Stimulated activated CD4-positive, alpha-beta T cell treated with anti-CD3 and anti-CD28 coated beads, Interleukin-1b, Interleukin-23, amount 100 ng/mL, for 4 hours (primary cell): ENCODE measurements at places on chromosomes 7 and 10.

DNA sequence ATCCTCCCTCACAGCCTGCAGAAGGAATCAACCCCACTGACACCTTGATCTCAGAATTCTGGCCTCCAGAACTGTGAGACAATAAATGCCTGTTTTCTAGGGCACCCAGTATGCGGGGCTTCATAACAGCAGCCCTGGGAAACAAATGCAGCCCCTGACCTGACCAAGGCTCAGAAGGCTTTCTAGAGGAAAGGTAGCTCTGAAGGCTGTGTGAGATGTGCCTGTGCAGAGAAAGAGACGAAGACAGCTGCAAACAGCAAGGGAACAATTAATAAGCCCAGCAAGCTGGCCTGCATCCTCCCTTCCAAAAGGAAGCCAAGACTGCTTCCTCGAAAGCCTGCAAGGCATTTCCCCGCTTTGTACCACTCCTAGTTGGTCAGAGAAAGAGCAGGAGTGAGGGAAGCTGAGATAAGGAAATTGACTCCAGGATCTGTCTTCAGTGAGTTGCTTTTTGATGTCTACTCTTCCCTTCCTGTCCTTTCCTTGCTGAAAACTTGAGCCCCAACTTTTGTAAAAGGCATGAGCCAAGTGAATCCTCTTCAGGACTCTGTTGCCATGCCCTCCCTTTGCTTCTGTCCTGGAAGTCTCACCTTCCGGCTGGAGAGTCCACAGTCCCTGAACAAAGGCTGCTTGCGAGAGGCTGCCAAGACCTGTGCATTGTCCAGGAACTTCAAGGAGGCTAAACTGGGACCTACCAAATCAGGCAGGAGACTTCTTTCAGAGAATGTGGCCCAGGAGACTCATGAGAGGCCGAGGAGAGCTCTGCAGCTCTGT, 71.2 kb upstream of the ARID5B start:
- DNase-seq: no peak

GRCh38 chr10:113666682-113667252, 2.9 kb upstream of the NRAP start:
- DNase-seq: no peak

GRCh38 chr10:62284221-62284620, 15.6 kb upstream of the RTKN2 start:
- DNase-seq: no peak

- DNase-seq: no peak
Observed at GRCh38 chr10:75948583-75948982, 517.2 kb downstream of the LRMDA start.

DNA sequence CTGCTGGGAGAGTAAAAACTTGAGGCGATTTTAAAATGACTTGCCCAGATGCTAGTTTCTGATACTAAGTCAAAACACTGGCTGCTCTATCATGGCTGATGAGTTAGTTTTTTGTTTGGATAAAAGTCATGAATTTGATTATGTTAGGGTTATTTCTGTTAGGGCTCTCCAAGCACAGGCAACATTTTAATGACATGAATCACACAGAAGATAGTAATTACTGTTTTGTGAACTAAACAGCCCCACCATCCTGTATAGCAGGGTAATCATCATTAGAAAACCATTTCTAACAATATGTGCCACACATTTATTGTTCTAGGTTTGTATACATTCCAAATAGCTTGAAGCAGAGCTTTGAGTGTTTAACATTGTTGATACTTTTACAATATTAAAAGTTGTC, 750.3 kb downstream of the ANKRD7 start:
- no peak for DNase-seq

DNA sequence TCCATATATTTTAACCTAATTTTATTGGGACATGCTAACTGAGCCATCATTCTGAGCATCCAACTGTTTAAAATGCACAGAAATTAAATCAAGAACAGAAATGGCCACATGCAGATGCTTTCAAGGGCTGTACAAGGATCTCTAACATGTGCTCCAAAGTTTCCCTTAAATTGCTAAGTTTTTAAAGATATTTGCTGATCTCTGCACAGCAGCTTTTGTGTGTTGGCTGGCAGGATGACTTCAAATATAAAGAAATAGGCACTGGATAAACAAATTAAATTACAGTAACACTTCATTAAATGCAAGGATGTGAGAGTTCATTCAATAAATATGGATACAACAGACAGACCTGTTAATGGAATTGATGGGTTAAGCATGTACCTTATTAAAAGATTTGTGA, 148.0 kb upstream of the MEOX2 start:
- DNase-seq: no peak

- DNase-seq: no peak
Observed at GRCh38 chr7:30226614-30227268, 57.7 kb upstream of the ZNRF2 start.

DNA sequence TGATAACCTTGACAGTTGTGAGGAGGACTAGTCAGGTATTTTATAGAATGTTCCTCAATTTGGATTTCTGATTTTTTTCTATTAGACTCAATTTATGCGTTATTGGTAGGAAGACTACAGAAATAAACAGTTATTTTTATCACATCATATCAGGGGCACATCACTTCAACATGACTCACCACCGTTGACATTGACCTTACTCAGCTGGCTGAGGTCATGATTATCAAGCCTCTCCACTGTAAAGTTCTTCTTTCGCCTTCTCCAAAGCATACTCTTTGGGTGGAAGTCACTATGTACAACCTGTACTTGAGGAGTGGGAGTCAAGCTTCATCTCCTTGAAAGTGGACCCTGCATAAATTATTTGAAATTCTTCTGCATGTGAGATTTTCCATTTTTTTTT, 194.3 kb upstream of the IGFBP3 start:
- no peak for DNase-seq

DNA sequence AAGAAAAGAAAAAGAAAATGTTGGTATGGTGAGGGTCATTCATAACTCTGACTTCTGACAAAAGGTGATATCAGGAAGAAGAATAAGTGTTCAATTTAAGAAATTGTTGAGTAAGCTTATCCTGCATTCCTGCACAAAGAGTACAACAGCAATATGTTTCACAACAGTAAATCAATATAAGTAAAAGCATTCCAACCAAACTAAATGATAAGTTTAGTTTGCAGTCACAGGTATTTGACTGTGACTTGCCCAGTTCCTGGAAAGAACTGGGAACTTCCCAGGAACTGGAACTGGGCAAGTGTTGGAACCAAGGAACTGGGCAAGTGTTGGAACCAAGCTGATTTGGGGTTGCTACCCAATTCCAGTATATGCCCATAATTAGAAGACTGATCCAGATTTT, 35.0 kb downstream of the NEURL1 start:
- DNase-seq: no peak

DNA sequence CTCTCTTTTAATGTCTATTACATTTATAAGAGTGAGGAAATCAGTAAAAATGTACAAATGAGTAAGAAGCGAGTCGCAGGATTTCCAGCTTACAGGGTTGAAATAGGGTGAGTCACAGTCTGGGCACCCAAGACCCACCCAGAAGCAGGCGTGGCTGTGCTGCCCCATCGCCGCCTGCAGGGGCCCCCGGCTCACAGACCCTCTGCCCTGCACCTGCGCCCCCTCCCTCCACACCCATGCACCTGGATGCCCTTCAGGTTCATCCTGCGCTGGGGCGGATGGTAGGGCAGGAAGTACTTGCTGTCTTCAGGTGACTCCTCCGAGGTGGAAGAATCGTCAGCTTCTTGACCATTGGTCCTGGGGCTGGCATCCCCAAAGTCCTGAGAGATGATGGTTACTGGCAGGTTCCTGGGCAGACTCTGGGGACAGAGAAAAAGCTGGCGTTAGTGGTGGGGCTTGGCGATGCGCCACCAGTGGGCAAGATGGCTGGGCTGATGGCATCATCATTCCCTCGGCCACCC, 90.2 kb upstream of the GNA12 start:
- no peak for DNase-seq
